ENCODE measurements at places on chromosomes 12 and 14.

GRCh38 chr12:121005346-121005815 lies 10.9 kb downstream of the C12orf43 start:
- peak; percentile 32 for DNase-seq

- DNase-seq, result no peak
Measured at GRCh38 chr14:101634850-101635748, 73.8 kb downstream of the DIO3 start.

DNA sequence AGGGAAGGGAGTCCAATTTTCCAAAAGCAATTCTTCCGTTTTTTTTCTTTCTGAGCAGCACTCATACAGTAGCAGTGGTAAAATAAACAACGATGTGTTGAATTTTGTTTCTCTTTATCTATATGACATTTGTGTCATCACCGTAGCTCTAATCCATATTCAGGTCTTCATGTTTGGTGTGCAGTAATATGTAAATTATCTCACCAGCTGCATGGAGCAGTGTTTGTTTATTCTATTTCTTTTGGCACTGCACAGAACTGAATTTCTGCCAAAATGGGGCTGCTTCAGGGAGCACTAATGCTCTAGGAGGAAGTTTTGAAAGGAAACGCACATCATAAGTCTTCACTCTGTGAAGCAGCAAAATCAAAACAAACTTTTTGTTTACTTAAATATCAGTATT lies 130.0 kb upstream of the NPAS3 start:
- peak; percentile 55 for DNase-seq

GRCh38 chr12:123111498-123112165 lies 39.3 kb downstream of the PITPNM2 start:
- no peak for DNase-seq

GRCh38 chr14:68574906-68575305 lies 218.0 kb downstream of the ZFP36L1 start:
- peak; percentile 31 for DNase-seq

DNA sequence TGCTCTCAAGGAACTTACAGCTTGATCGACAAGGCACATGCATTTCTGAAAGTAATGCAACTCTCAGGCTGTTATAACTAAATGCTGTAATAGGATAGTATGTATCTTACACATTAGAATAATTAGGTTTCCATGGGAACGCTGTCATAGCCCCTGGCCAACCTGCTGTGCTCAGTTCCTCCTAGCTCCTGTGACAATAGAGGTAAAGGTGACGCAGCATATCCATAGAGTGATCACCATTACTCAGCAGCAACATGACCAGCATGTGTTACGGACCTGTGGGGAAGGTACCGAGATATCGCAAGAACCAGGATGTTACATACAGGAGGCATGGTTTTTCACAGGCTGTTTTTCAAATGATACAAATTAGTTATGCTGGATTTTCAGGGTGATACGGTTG lies 150.7 kb downstream of the CAND1 start:
- no peak for DNase-seq

GRCh38 chr14:22883173-22883976 lies at the start of gene REM2:
REM2 (plus strand) TSS chr14:22883222; CDS start chr14:22883288, 66 bp downstream.
- no peak for DNase-seq

DNA sequence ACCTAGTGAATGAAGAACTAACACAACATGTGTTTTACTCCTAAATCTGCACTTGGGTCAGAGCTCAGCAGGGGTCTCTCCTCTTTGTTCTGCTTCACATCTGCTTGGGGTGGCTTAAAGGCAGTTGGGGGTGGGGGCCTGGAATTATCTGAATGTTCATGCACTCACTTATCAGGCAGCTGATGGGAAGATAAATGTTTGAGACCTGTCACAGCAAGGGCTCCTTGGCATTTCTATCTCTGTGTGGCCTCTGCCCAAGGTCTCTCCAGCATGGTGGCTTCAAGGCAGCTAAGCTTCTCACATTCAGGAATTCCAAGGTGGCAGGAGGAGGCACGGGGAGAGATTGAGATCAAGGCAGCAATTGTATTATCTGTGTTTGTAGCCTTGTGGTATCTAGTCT lies 6.4 kb upstream of the HMGA2 start:
- no peak for DNase-seq

DNA sequence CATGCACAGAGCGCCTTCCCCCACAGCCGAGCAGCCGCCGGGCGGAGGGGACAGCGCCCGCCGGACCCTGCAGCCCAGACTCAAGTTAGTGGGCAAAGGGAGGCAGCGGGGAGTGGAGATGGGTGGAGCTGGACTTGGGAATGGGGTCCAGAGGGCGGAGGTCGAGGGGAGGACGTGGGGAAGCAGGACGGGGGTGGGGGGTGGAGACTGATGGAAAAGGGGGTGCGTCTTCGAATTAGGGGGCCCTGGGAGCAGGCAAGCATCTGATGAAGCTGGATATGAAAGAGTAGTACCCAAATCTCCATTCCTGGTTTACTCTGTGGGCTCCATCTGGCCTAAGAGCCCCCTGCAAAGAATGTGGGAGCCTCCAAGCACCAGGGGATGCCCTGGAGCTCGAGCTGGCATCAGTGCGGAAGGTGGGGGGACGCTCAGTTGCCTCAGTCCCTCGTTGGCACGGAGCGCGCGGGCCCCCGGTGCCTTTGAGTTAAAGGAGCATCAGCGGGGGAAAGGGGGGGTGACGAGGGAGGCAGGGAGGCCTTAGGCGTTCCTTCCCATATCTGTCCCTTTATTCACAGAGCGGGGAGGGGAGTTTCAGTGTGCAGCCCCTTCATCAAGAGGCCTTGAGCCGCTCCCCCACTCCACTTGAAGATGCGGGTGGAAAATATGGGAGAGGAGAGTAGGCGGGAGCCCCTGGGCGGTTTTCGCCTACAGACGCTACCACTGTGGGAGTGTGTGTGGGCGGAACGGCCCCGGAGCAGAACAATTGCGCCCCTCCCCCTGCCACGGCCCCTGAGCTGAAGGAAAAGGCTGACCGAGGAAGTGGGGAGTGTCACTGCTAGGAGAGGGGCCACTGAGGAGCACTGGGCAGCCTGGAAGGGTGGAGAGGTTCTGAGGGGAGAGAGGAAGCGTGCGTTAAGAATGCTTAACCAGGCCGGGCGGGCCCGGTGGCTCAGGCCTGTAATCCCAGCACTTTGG lies 644 bp downstream of the NAB2 start:
- no peak for DNase-seq

DNA sequence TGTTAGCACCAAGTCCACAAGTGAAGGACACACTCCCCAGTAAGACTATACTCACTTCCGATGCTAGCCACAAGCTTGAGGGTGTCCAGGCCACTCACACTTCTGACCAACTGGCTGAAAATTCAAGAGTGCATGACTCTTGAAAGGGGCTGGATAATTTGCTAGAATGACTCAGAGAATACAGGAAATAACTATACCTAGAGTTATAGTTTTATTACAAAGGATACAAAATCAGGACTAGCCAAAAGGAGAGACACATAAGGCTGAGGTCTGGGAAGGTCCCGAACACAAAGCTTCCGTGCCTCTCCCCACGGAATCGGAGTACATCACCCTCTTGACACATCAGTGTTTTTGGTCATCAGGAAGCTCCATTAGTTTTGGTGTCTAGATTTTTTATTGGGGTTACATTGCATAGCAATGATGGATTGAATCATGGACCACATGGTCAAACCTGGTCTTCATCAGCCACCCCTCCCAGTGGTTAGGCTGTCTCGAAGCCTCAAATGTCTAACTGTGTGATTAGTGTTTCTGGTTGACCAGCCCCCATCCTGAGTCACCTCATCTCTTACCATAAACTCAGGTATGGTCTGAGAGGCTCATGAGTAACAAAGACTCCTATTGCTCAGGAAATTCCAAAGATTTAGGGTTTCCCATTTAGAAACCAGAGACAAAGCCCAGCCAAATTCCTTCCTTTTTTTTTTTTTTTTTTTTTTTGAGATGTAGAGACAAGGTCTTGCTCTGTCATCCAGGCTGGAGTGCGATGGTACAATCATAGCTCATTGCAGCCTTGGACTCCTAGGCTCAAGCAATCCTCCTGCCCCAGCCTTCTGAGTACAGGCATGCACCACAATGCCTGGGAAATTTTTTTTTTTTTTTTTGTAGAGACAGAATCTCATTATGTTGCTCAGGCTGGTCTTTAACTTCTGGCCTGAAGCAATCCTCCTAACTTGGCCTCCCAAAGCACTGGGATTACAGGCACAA lies 472.0 kb upstream of the TBX3 start:
- DNase-seq, result peak; percentile 77

All from H4 (cell line).